ENCODE measurements at places on chromosomes 3 and 15.

DNA sequence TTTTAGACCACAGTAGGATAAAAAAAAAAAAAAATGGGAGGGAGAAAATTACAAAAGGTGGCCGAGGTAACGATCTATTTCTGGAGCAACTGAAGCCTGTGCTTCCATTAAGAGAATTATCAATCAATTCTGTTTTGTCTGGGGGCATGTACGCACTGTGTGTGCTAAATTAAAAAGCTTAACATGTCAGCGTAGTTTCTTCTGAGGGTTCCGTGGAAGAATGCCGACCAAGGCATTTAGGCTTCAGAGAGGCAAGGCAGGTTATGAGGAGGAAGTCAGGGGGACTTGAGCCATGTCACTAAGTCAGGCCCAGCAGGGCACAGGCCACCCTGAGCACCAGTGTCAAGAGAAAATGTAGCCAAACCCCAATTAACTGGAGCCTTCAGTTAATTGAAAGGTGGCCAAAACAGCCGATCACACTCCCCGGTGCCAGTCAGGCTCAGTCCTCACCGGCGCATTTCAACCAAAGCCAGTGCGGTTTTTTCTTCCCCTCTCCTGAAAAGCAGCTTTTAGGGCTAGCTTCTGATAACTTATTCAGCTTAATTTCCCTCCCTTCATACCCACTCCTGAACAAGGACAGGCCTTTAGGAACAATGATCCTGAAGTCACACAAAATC is 113.9 kb downstream of the MEGF11 start:
- no peak for DNase-seq

GRCh38 chr3:65439641-65440284 is 599.0 kb downstream of the MAGI1 start:
- DNase-seq: no peak

DNA sequence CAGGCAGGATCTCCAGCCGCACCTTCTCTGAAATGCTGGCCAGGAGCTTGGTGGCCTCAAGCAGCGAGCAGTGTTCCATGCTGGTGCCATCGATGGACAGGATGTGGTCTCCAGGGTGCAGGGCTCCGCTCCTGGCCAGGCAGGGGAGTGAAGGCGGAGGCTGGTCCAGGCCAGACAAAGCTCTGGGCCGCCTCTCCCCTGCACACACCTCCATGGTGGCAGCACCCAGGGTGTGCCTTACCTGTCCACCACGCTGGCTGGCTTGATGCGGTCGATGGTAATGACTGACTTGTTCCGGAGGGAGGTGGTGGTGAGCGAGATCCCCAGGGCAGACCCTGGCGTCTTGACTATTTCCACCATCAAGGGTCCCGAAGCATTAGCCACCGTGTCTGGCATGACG is 20.0 kb downstream of the GRIP2 start:
- no peak for DNase-seq

DNA sequence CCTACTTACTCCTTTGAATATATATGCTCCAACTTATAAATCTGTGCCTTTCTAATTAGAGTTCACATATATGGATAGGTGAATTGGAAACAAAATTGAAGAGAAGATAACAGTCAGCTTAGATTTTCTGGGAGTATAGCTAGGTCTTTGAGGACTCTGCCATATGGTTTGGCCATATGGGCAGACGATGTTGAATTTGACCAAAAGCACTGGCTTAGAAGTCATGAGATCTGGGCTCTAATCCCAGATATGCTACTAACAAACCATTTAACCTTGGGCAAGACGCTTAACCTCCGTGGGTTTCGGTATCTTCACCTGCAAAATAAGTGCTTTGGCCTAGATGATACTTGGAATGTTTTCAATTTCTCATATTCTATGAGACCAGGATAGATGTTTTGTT is 154.1 kb downstream of the LSAMP start:
- DNase-seq: no peak

DNA sequence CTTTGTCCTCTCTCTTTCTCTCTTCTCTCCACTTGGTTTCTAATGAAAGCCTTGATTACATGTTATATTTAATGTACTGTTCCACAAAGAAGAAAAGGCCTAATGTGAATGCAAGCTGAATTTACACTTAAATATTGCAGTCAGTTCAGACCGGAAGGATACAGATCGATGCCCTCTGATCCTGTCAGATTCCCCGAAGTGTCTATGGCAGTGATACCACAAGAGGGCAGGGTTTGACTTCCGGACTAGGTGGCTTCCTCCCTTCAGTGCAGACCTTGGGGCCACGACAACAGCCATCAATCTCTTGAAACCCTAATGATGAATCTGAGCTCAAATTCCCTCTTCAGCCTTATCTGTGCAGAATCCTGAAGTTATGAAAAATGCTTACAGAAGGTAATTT is 29.5 kb downstream of the AGTR1 start:
- DNase-seq: no peak
